Stimulated activated CD4-positive, alpha-beta T cell treated with anti-CD3 and anti-CD28 coated beads, Interleukin-4, amount 100 ng/mL, for 48 hours (primary cell): ENCODE measurements at places on chromosomes 5 and 9.

GRCh38 chr5:64831996-64832395 is 63.3 kb downstream of the CWC27 start:
- DNase-seq = no peak

- DNase-seq = no peak
These were observed 514.1 kb upstream of the MEF2C start for GRCh38 chr5:89397096-89397495.

DNA sequence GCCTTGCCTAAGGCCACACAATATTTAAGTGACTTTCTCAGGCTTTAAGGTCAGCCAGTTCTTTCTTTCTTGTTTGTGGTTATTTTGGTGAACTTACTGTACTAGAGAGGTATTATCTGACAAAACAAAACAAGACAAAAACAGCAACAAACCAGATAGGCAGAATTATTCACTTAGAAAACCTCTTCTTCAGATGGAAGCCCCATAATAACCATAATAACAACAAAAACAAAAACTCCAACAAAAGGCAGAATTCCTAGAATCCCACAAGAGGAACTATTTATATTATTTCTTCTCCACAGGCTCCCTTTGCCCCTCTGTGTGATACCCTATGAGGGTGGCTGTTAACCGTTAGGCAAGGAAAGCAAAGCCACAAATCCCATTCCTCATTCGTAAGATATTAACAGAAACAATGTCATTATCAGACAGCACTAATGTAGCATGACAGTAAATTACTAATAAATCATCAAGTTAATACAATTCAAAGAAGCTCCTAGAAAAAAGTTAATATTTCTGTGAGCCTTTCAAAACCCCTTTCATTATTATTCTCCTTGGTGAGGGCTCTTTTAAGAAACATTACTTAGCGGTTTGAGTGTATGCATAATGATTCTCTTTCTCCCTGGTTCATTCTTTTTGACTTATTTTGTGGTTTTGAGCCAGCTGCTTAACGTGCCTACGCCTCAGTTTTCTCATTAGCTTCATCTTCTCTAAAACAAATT is 274.9 kb downstream of the EFNA5 start:
- no peak for DNase-seq

DNA sequence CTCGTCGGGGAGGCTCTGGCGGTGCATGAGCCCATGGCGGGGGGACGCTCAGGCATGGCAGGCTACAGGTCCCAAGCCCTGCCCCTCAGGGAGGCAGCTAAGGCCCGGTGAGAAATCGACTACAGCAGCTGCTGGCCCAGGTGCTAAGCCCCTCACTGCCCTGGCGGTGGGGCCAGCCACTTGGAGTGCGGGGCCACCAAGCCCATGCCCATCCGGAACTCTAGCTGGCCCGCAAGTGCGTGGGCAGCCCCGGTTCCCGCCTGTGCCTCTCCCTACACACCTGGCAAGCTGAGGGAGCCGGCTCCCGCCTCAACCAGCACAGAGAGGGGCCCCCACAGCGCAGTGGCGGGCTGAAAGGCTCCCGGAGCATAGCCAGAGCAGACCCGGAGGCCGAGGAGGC is 1896.9 kb upstream of the CDH6 start:
- DNase-seq = no peak

- DNase-seq = no peak
These were observed 16.2 kb upstream of the PAIP1 start for GRCh38 chr5:43573058-43573457.

DNA sequence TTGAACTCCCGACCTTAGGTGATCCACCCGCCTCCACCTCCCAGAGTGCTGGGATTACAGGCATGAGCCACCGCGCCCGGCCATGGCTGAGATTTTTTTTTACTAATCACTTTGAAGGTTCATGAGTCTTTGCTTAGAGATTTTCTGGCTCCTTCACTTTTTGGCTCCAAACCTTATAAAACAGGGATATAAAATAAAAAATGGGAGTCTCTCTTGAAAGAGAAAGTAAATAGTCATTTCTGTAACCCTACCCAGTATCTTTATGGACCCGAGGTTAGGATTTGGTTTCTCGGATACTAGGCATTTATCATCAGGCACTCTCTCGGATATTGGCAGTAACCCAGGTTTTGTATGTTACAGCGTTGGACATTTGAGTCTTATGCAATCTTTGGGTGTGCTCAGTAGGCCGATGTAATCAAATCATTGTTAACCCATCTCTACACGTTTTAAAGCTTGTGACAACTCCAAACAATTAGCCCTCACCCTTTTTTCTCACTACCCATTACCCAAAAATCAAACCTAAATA is 25.3 kb downstream of the STXBP1 start:
- DNase-seq = no peak

DNA sequence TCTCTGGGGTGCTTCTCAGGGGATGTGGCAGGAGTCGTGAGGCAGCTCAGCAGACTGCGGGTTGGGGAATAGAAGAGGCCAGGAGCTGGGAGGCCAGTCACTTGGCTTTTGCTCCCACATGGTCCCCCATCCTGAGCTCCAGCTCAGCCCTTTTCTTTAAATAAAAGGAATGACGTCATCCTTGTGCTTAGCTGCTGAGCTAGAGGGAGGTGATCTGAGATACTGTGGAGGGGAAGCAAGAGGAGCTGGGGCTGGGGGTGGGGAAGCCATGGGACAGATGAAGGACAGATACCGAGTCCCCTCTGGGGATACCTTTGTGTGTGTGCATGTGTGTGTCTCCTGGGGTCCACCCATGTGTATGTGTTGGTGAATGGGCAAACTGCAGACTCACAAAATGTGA is 89.0 kb upstream of the ARAP3 start:
- DNase-seq = no peak

GRCh38 chr5:60586307-60586901 is 113.6 kb downstream of the DEPDC1B start:
- DNase-seq = no peak

GRCh38 chr5:533243-533954 is 9.2 kb upstream of the SLC9A3 start:
- no peak for DNase-seq

- no peak for DNase-seq
These were observed 105.6 kb upstream of the DAPK1 start for GRCh38 chr9:87392086-87392485.

GRCh38 chr5:97838214-97838613 is 655.2 kb upstream of the RIOK2 start:
- no peak for DNase-seq

- no peak for DNase-seq
These were observed 55.7 kb downstream of the HSD17B3 start for GRCh38 chr9:96246267-96246671.

DNA sequence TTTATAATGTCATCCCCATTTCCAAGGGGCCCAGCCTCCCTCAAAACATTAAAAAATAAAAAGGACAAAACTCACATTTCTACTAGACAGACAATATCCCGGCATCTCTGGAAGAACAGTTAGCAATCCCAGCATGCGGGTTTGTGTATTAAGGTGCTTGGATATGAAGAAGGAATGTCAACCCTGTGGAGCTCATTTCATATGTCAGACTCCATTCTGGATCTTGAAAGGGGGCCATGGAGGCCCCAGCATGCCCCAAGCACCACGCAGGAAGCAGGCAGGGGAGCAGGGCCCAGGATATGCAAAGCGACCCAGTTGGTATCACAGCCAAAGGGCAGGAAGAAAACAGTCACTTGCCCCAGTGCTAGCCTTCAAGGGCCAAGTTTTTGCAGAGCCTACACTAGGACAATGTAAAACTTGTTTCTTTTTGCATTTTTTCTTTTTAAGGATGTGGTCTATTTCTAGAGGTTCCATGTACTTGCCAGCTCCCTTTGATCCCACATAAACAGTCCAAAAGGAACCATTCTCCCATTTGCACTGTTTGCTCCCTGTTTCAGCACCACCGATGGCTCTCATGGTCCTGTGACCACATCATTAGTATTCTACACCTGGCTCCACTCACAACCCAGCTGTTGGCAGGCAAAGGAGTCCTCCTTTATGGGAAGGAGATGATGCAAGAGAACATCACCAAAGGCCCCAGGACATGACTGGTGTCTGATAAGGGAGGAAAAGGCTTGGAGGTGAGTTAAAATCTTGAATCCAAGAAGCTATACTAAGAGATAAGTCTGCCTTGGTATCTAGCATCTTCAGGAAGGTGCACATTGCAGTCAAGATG is 58.3 kb downstream of the FGF1 start:
- no peak for DNase-seq

GRCh38 chr5:78803353-78803752 is 154.8 kb upstream of the LHFPL2 start:
- no peak for DNase-seq

GRCh38 chr9:118170032-118170955 is 466.1 kb downstream of the TLR4 start:
- no peak for DNase-seq

DNA sequence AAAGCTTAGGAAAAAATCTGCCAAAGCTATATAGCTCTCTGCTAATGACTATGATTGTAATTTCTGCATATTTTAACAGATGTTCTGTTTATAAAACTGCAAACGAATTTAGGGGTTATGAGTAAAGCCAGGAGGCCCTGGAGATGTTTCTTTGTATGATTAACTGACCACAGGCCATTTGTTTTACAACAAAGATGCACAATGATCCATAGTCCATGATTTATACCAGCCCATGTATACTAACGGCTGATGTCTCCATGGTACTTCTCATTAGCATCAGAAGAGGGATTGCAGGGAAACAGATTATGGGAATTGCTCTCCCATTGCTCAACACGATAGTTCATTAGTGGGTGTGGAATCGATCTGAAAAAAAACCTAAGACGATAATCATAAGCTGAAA is 78.9 kb downstream of the PPP2R2B start:
- DNase-seq = no peak

DNA sequence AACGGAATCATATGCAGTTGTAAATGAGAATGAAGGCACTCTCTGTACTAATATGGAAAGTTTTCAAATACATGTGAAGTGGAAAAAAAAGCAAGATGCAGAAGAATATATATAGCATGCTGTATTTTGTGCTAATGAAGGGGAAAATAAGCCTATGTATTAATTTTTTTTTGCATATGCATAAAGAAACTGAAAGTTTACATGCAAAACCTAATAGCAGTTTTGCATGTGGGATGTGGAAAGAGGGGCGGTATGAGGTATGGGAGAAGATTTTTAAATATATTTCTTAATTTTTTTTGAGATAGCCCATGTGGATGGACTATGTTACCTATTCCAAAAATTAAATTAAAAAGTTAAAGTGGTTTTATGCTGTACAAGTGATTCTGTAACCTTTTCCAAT is 83.7 kb upstream of the IL12B start:
- no peak for DNase-seq

DNA sequence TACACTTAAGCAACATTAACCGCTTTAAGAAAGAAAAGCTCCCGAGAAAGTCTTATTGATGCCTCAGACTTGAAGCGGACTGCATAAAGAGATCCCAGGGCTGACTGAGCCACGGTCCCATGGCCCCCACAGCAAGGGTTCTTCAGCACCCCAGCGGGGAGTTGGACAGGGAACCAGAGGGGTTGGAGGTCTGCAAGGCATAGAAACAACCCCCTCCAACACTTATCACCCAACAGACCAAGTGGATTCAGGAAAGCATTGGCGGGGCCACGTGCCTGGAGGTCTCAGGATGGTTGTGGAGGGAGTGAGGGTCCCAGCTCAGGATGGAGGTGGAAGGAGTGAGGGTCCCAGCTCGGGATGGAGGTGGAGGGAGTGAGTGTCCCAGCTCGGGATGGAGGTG is 143.7 kb upstream of the IRX2 start:
- DNase-seq = no peak

DNA sequence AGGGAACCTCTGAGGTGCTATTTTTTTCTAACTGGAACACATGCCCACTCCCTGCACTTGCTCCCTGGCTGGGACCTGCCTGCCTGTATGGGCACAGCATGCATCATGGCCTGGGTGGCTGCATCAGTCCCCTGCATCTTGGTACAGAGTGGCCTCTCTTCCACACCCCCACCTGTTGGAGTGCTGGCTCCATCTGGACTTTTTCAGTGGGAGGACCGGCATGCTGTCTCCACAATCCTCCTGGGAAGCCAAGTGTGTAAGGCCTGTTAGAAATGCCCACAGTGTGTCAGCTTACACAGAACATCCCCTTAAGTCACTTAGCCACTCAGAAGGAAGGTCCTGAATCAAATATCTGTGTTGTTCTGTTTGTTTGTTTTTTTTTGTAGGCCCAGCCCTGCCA is 102.9 kb downstream of the MARCHF3 start:
- no peak for DNase-seq

- no peak for DNase-seq
These were observed 98.6 kb downstream of the FBXW11 start for GRCh38 chr5:171907725-171908343.

- DNase-seq = peak; percentile 39
These were observed at the start of gene PCDHGA11 for GRCh38 chr5:141420855-141421488. TSS of gene PCDHGA11 (plus strand) at chr5:141421051. CDS start at chr5:141421228, 177 bp downstream.

- DNase-seq = no peak
These were observed 141.5 kb downstream of the GABRG2 start for GRCh38 chr5:162209005-162209605.

DNA sequence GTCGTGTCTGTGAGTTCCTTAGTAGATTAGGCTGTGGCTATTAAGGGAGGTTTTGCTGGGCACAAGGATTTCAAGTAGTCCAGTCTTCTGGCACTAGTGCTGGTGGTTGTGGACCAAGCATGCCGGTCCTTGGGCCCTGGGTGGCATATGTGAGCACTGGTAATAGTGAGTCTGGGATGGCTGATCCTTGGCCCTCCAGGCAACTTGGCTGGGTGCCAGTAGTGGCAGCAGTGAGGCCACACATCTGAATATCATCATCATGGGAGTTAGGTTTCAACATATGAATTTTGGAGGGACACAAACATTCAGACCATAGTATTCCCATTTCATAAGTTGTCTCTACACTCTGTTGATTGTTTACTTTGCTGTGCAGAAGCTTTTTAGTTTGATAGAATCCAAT is 25.3 kb upstream of the APBA1 start:
- DNase-seq = no peak

DNA sequence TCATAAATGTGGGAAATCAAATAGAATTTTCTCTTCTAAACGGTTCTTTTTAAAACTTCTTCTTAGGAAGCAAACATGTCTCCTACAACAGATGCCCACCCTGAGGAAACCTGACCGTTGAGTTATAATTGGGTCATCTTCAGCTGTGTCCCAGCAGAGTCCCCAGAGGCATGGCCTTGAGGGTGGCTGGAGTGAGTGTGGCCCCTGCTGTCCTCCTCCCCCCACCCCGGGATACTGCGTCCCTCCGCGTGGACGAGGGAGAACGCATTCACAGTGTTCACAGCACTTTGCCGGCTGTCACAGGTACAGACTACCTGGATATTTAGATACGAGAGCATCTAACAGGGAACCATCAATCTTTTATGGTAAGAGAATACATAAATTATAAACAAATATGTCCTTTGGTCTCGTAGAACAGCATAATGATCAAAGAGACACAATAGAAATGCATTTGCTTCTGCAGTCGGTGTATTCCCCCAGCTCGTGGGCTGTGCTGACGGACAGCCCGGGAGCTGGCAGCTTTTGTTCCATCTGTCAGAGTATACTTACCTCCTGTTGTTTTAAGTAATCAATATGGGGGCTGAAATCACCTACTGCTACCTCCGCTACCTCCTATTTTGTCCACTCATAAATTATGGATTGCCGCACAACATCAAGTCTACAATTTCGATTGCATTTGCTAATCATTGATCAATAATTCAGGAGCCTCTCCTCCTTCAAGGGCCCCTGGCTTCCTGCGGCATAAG is 214.7 kb downstream of the IRX2 start:
- no peak for DNase-seq

GRCh38 chr9:129319076-129319937 is 141.2 kb upstream of the IER5L start:
- DNase-seq = no peak

GRCh38 chr5:94707359-94707758 is 88.9 kb downstream of the SLF1 start:
- no peak for DNase-seq
